DMS79 (cell line): ENCODE measurements at places on chromosomes 3 and 15.

DNA sequence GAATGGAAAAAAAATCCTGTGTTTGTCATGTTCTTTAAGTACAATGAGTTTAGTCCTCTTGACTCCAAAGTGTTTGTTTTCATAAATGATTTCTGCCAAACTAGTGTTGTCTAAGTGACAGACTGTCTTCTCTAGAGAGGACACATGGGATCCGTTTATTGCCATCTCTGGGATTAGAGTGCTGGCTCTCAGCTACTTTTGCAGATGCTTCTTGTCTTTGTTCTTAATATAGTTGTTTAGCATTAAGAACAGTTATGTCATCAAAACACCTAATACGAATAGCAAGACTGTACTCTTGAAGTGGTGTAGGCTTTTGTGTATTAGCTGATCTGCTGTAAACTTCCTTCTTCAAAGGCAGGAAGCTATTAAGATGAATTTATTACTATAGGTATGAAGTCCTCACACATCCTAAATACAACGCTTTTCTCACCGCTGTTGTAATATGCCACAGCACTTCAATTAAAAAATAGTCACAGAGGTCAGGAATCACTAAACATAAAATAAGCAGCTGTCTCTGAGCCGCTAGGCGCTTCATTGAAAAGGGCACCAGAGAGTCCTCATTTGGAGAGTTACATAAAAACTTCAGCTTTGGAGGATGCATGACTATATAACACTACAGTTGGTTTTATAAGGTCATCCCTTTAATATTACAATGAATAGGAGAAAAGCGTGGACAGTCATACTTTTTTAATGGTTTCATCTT, 128.3 kb upstream of the ZNF385D start:
- DNase-seq = no peak

- peak; percentile 30 for DNase-seq
Observed at GRCh38 chr3:129383292-129383860, 45.1 kb downstream of the EFCAB12 start.

DNA sequence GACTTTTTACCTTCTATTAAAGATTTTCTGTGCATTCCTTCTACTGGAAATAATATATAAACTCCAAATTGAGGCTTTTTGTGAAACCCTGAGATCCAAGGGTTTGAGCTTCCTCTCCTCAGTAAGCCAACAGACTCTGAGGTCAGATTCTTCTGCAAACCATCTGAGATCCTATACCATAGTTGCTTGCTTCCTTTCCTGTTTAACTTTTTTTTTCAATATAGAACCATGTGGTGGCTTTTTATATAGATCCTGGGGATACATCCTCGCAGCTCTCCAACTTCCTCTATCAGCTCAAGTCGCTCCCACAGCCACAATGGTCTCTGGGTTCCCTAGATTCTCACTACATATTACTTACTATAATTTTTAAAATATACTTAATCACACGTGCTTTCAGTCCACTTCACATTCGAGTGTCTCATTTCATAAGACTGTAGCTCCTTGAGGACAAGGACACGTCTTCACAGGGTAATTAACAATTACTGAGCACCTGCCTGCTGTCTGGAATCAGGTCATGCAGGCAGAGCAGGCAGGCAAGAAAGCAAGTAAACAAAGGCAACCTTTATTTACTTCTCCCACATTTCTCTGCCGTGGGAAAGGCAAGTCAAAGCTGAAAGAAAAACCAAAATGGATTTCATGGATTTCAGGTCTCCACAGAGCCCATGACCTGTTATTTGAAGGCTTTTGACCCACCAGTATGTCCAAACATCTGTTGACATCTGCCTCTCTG, 941.5 kb downstream of the FHIT start:
- peak; percentile 6 for DNase-seq

GRCh38 chr3:9201955-9202354, 47.5 kb downstream of the SRGAP3 start:
- DNase-seq = no peak

GRCh38 chr3:138867996-138868395, 33.3 kb upstream of the PIK3CB start:
- no peak for DNase-seq

- no peak for DNase-seq
Observed at GRCh38 chr3:40714771-40715345, 190.1 kb downstream of the ZNF621 start.

GRCh38 chr3:26102376-26102775, 312.5 kb downstream of the OXSM start:
- no peak for DNase-seq

DNA sequence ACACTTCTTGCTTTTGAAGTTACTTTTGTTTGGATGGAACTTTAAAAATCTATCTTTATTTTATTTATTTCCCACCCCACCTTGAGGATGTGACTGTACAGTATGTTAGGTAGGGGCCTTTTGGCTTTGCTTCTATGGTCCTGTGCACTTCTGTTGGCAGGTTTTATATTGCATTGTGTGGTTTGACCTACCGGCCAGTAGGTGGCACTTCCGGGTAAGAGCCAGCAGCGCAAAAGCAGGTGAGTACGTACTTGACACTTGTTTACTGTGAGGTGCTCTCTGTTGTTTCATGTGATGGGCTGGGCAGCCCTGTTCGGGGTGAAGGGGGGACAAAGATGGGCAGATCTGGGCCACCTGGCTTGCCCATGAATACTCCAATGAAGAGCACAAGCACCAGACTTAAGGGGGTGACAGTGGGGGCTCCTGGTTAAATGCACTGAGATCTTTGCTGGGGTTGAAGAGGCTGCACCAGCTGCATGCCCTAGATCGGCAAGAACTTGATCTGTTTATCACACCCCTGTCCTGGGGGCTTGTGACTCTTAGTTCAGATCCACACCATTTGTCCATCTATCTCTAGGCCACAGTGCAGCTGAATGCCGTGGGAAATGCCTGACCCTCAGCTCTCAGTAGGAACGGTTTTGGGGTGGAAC, 131.6 kb downstream of the NLGN1 start:
- no peak for DNase-seq

DNA sequence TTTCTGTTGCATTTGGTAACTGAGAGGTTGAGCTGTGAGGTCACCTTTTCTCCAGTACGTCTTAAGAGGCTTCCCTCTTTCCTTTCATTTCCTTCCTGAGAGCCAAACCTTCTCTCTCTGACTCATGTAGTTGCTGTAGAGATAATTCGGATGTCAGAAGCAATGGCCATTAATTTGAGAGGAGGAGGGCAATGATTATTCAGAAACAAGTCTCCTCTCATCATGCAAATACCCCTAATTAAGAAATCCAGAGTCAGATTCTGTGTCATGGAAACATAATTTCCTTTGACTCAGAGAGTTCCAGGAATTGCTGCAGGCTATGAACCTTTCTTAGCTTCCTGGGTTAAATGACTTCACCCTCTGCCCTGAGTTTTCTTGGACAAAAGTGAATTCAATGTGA, 59.0 kb upstream of the GSK3B start:
- DNase-seq = no peak

GRCh38 chr3:62225051-62225450, 148.3 kb downstream of the FEZF2 start:
- no peak for DNase-seq

- no peak for DNase-seq
Observed at GRCh38 chr3:189836795-189837194, 205.6 kb downstream of the TP63 start.

DNA sequence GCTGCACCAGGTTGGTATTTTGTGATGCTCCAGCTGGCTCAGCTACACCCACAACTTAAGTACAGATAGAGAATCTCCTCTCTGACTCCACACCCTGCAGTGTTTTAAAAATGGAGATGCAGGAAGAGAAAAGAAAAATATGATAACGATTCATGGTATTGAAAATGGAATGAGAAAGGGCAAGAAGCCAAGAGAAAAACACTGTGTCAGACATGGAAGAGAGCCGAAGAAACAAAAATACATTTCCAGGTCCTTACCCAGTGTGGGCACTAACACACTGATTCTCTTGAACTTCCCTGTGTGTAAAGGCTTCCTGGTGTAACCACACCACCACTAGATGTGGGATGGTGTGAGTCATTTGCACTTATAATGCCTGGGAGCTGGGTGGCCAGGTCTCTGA, 93.1 kb downstream of the GMPS start:
- DNase-seq = no peak

GRCh38 chr3:6679510-6679909, 181.4 kb upstream of the GRM7 start:
- DNase-seq = no peak

GRCh38 chr3:45100981-45101407, 45.2 kb downstream of the CDCP1 start:
- DNase-seq = no peak

DNA sequence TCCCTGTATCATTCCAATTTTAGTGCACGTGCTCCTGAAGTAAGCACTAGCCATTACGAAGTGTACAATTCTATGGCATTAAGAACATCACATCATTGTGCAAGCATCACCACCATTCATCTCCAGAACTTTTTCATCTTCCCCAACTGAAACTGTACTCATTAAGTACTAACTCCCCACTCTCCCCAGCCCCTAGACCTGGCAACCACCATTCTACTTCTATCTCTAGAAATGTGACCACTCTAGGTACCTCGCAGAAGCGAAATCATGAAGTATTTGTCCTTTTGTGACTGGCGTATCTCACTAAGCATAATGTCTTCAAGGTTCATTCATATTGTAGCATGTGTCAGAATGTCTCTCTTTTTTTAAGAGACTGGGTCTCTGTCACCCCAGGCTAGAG, 11.4 kb downstream of the PPP1R2 start:
- DNase-seq = no peak

GRCh38 chr3:194123726-194124125, 12.2 kb upstream of the HES1 start:
- DNase-seq = no peak

GRCh38 chr3:195208183-195208582, 62.8 kb downstream of the XXYLT1 start:
- no peak for DNase-seq

- DNase-seq = no peak
Observed at GRCh38 chr3:5186089-5186857, 1.2 kb upstream of the EDEM1 start.

- no peak for DNase-seq
Observed at GRCh38 chr3:180575571-180575970, 26.4 kb upstream of the TTC14 start.

DNA sequence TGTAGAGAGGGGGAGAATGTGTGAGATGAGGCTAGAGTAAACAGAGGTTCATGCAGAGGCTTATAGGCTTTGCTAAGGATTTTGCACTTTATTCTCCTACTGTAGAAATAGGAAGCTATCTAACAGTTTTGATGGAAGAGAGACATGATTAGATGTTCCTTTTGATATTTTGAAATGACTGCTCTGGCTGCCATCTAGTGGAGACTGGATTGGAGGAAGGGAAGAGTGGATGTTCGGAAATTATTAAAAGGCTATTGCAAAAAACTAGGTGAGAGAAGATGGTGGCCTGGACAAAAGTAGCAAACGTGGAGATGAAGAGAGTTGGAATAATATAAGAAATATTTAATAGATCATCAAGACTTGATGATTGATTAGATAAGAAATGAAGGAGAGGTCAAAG, 42.2 kb downstream of the SYN2 start:
- no peak for DNase-seq

- DNase-seq = no peak
Observed at GRCh38 chr3:159941038-159942000, 47.3 kb upstream of the IL12A start.

- no peak for DNase-seq
Observed at GRCh38 chr3:69527498-69527897, 141.6 kb upstream of the FRMD4B start.

GRCh38 chr15:98692213-98692612, 43.9 kb downstream of the IGF1R start:
- DNase-seq = no peak

DNA sequence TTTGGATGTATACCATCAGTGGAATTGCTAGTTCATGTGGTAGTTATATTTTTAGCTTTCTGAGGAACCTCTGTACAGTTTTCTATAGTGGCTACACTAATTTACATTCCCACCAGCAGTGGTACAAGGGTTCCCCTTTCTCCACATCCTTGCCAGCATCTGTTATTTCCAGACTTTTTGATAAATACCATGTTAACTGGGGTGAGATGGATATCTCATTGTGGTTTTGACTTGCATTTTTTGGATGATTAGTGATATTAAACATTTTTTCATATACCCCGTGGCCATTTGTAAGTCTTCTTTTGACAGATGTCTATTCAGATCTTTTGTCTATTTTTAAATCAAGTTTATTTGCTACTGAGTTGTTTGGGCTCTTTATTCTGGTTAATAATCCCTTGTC, 455.6 kb upstream of the RARB start:
- DNase-seq = no peak

DNA sequence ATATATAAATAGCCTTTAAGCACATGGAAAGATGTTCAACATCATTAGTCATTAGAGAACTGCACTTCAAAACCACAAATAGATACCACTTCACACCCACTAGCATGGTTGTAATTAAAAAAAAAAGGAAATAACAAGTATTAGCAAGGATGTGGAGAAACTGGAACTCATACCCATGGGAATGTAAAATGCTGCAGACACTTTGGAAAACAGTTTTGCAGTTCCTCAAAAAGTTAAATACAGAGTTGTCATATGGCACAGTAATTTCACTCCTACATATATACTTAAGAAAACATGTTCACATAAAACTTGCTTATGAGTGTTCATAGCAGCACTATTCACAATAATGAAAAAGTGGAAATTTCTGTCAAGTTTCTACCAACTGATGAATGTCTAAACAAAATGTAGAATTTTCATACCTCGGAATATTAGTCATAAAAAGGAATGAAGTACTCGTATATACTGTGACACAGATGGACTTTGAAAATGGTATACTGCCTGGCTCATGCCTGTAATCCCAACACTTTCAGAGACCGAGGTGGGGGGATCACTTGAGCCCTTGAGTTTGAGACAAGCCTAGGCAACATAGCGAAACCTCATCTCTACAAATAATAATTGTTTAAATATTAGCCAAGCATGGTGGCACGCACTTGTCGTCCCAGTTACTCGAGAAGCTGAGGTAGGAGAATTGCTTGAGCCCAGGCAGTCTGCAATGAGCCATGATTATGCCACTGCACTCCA, 28.1 kb downstream of the BCL2A1 start:
- peak; percentile 4 for DNase-seq

- DNase-seq = no peak
Observed at GRCh38 chr3:186789554-186790260, 6.3 kb downstream of the EIF4A2 start.

- no peak for DNase-seq
Observed at GRCh38 chr3:197718891-197719290, 17.8 kb downstream of the RUBCN start.

DNA sequence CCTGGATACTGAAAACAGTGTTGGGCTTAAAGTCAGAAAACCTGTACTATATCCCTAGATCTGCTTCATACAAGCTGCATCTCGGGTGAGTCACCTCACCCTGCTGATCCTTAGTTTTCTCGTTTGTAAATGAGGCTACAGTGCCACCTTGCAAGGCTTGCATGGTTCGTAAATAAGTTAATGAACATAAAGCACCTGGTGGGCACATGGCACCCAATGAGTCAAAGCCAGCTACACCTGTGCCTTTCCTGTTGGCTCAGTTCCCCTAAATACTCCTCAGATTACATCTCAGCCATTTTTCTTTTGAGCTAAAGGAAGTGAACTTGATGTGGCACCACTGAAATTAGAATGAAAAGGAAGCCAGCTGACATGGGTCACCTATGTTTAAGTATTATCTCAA, 26.5 kb downstream of the RTP1 start:
- DNase-seq = peak; percentile 70

- no peak for DNase-seq
Observed at GRCh38 chr3:186187401-186188275, 78.7 kb upstream of the ETV5 start.

GRCh38 chr3:12644331-12644937, 19.5 kb downstream of the RAF1 start:
- no peak for DNase-seq

- no peak for DNase-seq
Observed at GRCh38 chr3:126264952-126265351, 84.6 kb upstream of the ALDH1L1 start.
